ENCODE measurements at places on chromosomes 3 and 15.

DNA sequence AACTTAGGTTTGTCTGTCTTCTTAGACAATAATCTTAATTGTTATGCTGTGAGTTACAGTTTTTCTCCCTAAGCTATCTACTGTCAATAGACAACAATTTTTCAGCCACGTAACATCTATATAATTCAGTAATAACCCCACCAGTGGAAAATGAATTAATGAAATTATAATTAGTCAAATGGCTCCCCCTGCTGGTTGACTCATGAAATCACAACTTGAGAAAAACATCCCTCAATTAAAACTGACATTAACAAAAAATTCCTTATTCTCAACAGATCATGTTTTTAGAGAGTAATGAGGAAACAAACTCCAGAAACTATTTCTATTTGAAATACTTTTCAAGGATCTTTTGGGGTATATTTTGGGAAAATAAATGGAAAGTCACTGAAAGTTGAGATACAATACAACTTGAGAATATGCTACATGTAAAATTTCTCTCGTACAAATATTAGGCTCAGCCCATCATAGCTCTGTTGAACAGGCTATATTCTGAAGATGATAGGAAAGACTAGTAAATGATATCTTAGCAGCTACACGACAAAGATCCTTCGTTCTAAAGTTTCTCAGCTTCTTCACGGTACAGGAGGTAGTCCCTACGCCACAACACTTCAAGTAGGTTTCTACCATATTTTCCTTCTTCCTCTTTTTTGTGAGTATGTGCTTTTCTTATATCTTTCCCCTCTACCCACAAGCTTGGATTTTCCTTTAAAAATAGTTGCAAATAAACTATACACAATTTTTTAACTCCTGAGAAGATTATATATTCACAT, 20.7 kb downstream of the PPP1R2 start:
- DNase-seq, result no peak

DNA sequence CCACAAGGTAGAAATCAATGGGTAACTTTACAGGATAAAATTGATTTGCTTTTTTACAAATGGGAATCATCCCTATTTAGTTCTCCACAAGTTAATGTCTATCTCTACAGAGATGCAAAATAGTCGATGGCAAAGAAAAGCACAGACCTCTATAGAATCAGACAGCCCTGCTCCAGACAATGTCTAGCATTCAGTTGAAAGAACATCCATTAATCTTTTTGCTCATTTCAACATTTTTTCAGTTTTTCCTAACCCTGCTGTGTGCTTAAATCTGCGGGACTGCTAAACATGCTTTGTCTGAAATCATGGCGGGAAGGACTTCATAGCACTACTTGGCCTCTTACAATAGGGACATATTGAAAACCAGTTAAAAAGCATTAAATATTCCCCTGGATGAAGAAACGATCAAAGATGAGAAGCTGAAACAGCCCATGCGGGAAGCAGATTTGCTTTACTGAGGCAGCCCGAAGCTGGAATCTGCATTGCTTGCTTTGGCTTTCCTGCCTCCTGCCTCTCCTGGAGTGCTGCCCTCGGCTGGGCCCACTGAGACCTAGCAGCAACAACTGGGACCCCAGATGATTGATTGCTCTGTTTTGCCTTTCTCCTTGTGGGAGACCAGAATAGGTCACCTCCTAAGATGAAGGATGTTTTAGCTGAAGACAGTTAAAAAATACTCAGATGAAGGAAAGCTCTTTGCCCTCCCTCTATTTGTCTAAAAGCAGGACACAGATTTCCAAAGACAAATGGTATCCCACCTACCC, 38.5 kb upstream of the RASGRP1 start:
- DNase-seq, result no peak

GRCh38 chr15:34789326-34789725, 6.0 kb downstream of the ACTC1 start:
- DNase-seq, result no peak

GRCh38 chr3:179750720-179751328, 98.0 kb downstream of the USP13 start:
- no peak for DNase-seq

GRCh38 chr3:169666376-169667165, 3.1 kb upstream of the MECOM start:
- DNase-seq, result no peak

DNA sequence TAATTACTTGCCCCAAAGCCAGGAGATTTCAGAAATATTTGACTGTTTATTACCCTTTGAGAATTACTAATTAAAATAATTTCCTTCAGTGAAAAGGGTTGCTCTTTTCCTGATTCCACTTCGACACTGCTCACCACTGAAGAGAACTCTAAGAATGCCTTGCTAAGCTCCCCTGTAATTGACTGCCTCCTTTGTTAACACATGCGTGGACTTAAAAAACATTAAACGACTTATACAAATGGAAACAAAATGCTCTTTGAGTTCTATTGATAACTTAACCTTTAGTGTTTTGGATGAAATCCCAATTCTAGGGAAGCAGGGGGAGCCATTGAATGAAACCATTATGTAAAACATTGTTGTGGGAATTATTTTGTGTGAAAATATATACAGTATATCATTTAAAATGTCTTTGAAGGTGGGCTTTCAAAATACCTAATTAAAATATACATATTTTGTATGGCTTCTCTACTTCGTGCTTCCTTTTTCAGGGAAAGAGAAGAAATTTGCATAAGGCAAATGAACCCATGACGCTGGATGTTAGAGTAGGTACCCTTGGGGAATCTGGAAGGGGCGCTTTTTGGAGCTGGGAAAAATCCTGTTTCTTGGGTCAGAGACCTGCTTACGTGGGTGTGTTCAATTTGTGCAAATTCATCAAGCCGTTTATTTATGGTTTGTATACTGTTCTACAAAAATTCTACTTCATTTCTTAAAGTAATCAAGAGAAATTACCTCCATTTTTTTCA, 64.2 kb downstream of the WWTR1 start:
- no peak for DNase-seq

- DNase-seq, result no peak
Observed at GRCh38 chr3:124574012-124574411, 156.2 kb upstream of the UMPS start.

DNA sequence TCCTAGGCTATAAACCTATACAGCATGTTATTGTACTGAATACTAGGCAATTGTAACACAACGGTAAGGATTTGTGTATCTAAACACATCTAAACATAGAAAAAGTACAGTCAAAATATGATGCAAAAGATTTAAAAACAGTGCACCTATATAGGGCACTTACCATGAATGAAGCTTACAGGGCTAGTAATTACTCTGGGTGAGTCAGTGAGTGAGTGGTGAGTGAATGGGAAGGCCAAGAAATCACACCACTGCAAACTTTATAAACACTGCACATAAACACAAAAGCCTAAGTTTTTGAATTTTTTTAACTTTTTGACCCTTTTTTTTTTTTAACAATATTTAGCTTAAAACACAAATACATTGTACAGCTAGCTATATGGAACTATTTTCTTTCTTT, 204.7 kb upstream of the CTNNB1 start:
- DNase-seq, result no peak

- no peak for DNase-seq
Observed at GRCh38 chr15:71203586-71204474, 88.6 kb downstream of the THSD4 start.

DNA sequence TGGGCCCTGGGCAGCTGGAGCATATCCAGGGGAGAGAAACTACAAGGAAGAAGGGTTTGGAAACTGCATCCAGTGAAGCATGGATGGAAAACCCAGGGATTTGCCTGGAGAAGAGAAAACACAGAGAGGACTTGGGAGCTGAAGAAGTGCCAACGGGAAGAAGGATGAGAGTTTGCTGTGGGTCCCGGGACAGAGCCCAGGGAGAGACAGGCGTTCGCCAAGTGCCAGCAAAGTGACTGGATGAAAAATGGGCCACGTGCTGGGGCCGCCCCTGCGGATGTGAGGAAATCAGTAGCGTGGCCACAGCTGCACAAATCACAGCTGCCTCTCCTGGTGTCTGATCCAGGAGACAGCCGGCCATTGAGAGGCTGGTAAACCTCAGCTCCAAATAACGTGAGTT, 70.4 kb downstream of the HES1 start:
- DNase-seq, result no peak

GRCh38 chr3:40557575-40558161, 32.9 kb downstream of the ZNF621 start:
- no peak for DNase-seq

GRCh38 chr3:76400141-76400540, 614.8 kb upstream of the ZNF717 start:
- DNase-seq, result no peak

DNA sequence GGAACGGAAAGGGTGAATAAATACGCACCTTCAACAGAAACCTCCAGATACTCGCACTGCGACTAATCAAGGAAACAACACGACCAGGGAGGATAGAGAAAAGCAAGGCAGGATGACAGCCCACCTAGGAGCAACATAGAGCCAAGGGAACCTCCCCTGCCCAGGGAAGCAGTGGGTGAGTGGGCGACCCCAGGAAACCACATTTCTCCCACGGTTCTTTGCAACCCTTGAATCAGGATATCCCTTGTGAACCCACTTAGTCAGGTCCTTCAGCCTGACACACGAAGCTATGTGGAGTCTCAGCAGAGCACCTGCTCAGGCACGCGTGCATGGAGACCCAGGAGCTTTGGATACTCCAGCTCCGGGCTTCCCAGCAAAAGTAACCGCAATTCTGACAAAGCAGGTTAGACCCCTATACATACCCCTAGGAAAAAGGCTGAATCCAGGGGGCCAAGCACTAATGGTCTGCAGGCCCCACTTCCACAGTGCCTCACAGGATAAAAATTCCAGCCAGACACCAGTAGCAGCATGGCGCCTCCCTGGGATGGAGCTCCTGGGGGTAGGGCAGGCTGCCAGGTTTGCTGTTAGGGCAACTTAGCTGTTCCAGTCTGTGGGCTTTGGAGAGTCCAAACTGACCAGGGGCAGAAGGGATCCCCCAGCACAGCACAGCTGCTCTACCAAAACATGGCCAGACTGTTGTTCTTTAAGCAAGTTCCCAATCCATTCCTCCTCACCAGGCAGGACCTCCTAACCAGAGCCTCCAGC, 38.4 kb upstream of the PXYLP1 start:
- DNase-seq, result no peak

DNA sequence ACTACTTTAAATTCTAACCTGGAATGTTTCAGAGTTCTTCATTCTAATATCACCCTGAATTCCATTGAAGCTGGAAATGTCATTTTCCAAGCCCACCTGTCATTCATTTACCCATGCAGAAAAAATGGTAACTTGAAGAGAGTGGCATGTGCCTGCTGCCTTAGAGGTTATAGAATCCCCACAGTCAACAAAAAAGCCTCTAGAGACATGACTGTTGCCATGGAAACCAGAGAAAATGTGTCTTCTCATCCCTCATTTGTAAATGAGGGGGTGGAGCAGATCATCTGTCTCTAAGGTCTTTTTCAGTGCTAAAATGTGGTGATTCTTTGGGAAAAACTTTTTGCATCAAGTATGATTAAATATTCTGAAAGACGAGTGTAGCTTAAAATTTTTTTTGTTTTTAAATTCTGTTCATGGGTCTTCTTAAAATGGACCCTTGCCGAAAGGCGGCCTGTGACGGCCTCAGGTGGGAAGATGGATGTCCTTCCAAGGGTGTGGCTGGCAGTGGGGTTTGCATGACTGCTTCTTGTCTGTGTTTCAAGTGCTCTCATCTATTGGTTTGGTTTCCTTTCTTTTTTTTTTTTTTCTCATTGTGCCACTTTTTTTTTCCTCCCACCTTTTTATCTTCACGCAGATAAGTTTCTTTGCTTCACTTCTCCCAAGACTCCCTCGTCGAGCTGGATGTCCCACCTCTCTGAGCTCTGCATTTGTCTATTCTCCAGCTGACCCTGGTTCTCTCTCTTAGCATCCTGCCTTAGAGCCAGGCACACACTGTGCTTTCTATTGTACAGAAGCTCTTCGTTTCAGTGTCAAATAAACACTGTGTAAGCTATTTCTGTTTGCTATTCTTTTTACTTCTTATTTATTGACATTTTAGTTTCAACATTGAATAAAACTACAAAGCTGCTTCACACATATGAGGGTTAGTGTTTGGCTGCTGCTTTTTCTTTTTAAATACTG, 23.0 kb downstream of the TPM1 start:
- DNase-seq, result no peak

DNA sequence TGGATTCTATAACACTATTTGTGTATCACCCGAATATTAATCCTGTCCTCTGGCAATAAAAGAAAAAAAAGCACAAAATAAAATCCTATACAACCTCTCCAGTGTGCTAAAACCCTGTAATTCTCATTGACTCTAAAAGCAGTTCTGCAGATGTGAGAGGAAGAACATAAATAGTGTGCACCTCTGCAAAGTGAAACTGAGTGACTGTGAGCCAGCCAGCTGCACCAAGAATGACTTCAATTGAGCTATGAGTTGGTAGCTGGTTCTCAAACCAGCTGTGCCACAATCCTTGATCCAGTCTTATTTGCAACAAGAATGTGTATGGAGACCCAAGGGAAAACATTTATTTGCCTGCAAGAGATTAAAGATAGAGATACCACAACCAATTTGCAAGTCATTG, 31.2 kb upstream of the COL8A1 start:
- no peak for DNase-seq

- peak; percentile 49 for DNase-seq
Observed at GRCh38 chr3:127682561-127682960, 9.8 kb downstream of the ABTB1 start.

GRCh38 chr3:123351501-123351900, 97.4 kb downstream of the ADCY5 start:
- DNase-seq, result no peak

DNA sequence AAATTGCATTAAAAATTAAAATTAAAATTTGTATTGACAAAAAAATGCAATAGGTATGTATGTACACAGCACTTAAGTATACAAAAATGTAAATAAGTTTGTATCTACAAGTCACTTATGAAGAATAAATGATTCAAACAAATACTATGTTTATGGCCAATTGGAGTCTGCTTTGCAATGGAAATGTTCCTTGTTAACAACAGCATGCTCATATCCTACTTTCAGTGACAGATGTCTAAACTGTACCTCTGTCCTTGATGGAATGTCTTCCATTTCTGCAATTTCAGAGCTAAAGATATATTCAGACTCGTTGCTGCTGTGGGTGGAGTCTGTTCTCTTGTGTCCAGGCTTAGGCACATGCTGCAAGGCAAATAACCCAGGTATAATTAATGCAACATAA, 64.1 kb upstream of the MYO5C start:
- no peak for DNase-seq

DNA sequence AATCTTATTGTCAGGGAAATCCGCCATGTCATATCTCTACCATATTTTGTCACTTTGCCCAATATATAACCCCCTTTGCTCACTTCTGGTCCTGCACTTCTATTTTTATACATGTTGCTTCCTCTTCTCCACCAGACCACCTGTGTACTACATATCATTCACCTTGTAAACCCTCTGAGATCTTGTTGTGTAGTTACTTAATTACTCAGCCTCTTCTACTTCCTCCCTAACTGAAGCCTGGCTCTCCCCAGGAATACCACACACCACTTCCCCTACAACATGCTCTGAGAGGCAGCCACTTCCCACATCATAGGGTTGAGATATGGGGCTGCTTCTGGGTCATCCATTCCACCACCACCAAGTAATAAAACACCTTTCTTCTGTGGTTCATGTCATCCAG, 10.0 kb downstream of the HEXA start:
- DNase-seq, result no peak

GRCh38 chr3:174355505-174355904, 503.6 kb upstream of the NAALADL2 start:
- DNase-seq, result no peak
